ENCODE measurements at places on chromosomes 2 and 18.
A peak's percentile ranks its signal among the peaks of the same experiment; 100 is the strongest.

DNA sequence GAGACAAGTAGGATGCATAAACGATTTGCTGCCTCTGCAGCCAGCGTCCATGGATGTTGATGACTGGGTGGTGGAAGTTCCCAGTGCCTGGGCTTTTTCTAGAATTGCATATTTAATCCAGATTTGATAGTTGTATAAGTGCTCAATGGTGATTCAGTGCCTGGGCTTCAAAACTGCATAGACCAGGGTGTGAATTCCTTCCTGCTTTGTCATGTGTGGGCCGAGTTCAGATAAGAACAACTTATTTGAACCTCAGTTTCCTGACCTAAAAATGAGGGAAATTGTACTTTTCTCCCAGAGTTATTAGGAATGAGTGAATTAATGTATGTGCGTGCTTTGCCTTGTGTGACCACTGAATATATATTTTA lies 154.6 kb downstream of the WDSUB1 start:
- peak; percentile 96 for DNase-seq

DNA sequence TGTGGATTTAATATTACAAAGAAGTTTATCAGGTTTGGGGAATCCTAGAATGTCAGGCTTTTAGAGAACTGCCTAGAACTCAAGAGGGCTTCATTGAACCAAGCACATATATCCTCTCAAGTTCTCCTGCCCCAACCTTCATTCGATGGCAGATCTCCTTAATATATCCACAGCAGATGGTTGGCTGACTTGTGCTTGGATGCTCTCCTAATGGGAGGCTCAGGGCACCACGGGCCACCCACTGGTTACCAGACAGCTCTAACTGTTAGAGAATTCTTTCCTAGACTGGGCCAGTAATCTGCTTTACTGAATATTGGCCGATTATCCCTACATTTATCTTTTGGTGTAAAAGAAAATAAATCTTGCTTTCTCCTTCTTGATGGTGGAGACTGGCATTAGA lies 87.2 kb upstream of the ATP8B1 start:
- DNase-seq: no peak

GRCh38 chr2:201432038-201432620 lies 19.1 kb downstream of the TRAK2 start:
- peak; percentile 78 for DNase-seq

- no peak for DNase-seq
Measured at GRCh38 chr2:72128843-72129227, 18.8 kb downstream of the CYP26B1 start.

DNA sequence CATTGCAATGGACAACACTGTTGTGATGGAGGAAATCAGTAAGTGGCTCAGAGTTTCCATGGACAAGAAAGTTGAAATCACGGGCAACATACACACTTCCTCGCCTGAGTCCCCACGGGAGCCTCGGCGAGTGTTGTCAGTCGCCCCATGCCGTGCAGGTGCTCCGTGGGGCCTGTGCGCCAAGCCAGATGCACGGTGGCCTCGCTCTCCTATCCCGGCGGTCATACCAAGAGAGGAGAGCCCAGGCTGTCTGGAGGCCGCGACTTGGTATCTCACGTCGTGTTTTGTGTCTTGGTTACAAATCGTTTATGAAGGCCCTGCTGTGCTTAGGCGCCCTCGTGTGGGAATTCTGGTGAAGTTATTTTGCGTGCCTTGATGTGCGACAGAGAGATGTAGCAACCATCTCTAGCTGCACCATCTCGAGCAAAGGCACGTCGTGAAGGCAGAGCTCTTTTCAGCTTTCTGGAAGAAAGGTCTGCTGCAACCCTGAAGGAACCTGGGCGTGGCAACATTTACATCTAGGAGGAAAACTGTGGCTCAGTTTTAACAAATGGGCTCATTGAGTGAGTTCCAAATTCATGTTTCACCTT lies 21.8 kb downstream of the ATG4B start:
- peak; percentile 68 for DNase-seq

GRCh38 chr2:38091760-38092159 lies 15.8 kb upstream of the CYP1B1 start:
- DNase-seq: no peak

- peak; percentile 41 for DNase-seq
Measured at GRCh38 chr2:68837164-68837860, 33.9 kb downstream of the BMP10 start.
